ENCODE measurements at places on chromosomes 12 and 14.

GRCh38 chr14:78697341-78697740, 527.2 kb downstream of the NRXN3 start:
- DNase-seq = peak; percentile 32

DNA sequence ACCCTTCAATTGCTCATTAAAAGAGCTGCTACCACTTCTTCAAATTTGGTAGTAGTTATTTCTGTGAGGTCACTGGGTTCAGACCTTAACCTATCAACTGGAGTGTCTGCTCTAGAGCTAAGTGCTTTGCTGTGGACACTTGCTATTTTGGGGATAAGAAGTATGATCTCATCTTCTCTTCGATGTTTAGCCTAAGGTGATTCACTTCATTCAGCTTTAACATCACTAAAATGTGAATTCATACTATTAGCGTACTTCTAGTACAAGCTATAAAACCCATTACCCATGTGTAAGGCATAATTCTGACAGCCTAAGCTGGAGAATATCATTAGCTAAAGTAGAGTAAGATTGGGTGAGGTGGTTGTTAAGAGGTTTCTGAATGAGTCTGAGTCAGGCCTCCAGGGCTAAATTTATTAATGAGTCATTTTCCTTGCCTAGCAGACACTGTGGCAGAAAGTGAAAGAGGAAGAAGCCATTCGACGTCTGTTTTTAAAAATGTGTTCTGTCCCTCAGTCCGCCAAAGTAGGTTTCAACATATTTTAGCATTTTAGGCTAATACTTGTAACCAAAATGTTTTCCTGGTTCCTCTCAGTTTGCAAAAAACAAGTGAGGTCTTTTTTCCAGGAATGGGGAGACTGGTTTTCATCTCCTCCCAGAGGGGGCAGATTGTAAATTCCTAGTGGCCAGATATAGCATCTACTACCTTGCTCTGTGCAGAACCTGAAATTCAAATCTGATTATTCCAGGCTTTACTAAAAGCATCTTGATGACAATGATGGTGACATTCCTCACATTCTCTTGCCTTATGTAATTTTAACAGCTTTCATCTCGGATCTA, 103.6 kb downstream of the SSPN start:
- no peak for DNase-seq

GRCh38 chr14:70140614-70141013, 48.1 kb downstream of the SLC8A3 start:
- DNase-seq = no peak

DNA sequence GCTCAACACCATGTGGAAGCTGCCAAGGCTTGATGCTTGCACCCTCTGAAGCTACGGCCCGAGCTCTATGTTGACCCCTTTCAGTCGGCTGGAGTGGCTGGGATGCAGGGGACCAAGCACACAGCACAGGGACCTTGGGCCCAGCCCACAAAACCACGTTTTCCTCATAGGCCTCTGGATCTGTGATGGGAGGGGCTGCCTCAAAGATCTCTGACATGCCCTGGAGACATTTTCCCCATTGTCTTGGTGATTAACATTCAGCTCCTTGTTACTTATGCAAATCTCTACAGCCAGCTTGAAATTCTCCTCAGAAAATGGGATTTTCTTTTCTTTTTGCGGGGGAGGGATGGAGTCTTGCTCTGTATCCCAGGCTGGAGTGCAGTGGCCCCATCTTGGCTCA, 46.3 kb downstream of the MON2 start:
- DNase-seq = no peak

GRCh38 chr14:102215071-102215470, 75.4 kb downstream of the WDR20 start:
- no peak for DNase-seq

DNA sequence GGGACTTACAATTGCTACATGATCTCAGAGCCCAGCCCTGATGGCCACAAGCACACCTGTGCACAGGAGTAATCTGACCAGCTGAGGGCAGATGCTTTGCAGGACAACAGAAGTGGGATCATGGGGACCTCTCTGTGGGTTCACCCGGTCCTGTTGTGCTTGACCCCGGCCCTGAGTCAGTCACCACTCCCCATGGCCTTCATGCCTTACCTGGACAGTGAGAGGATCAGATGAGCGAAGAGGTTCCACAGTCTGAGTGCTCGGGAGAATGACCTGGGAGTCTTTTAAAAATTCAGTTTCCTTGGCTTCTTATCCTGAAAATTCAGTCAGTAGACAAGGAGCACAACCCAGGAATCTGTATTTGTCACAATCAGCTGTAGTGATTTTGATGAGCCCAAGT, 88.1 kb downstream of the NTF3 start:
- no peak for DNase-seq

DNA sequence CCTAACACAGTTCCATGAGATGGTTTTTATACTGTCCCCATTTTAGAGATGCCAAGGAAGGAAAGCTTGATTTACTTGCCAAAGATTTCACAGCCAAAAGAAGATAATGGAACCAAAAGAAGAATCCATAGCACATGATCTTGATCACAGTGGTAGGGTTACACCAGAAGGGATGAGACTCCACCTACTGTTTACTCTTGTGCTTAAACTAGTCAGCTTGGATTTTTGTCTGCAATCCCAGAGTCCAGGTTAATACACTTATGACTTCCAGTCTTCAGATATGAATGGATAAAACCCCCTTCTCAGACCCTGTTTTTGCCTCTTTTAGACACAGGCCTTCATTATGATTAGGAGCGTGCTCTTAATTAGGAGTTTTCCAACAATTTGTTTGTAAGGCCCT, 454.2 kb downstream of the AEBP2 start:
- DNase-seq = no peak

- DNase-seq = no peak
Observed at GRCh38 chr12:119942386-119942785, 46.6 kb upstream of the BICDL1 start.

DNA sequence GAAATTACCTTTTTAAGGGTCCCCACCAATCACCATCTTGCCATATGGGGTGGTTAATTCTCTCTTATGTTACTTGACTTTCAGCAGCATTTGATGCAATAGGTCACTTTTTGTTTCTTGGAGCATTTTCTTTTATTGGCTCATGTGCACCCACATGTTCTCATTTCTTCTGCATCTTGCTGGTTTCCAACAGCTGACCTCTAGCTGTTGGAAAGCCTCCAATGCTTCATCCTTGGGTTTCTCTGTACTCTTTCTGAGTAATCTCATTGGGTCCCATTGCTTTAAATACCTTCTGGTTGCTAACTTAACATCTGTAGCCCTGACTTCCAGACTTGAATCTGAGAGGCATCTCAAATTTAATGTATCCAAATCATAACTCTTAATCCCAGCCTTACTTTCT, 116.8 kb downstream of the CRADD start:
- no peak for DNase-seq

DNA sequence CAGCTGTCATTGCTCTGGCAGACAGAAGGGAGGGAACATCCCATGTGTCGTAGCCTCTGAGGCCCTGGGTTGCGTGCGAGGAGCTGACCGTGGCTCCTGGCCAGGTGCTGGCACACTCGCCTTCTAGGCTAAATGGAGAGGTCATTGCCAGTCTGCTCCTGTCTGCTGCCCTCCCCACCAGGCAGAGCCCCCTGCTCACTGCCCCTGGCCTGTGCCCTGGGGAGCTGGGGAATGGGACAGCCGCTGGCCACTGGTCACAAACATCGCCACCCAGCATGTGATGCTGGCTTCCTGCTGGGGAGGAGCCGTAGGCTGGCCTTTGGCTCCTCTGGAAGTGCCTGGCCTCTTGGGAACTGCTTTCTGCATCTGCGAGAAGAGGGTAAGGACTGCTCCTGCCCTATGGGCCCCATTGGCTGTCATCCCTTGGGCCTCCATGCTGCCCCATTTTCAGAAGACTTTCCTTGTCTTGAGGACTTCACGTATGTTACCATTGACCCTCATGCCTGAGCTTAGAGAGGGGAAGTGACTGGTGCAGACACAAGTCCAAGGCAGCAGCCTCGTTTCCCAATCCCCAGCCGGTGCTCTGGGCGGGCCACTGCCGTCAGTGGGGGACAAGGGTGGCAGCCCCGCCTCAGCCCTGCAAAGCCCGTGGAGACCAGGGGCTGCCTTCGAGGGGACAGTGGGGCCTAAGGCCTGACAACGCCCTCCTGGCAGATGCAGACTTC, 2.0 kb upstream of the TNFAIP2 start:
- DNase-seq = no peak

GRCh38 chr12:124771462-124772288, 92.0 kb downstream of the SCARB1 start:
- DNase-seq = peak; percentile 66

DNA sequence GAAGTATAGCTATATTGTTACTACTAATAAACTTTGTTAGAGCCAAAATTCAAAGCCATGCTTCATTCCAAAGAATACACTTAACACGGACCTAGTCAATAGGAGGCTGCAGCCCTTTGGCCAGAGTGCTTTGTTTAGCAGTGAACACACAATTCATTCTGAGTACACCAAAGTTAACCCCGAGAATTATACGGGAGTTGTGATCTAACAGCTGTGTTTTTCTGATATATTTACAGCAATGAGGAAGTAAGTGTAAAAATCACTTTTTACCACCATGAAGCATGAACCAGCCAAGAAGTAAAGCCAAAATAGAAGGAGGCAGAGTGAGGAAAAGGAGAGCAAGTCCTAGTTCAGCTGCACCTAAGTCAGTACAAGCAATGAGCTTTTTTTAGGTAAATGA, 156.8 kb upstream of the PDE3A start:
- DNase-seq = no peak

DNA sequence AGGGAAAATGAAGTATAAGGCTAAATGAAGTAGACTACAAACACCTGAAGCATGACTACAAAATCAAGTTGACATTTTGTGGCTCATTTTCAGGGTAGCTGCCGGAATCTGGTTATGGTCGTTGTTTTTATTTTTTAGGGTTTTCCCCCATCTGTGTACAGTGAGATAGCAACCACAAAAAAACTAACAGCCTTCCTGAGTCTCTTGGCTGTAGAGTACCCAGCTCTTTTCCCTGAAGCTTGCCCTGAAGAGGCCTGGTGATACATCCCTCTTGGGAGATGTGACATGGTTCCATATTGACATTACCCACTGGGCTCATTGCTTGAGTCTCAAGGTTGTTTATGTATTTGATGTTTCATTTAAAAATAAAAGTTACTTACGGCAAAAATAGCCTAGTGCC, 424.0 kb downstream of the ZFP36L1 start:
- DNase-seq = no peak

GRCh38 chr12:93146263-93146939, 217.3 kb upstream of the EEA1 start:
- DNase-seq = no peak

- DNase-seq = no peak
Observed at GRCh38 chr12:77510985-77511384, 319.7 kb upstream of the NAV3 start.

DNA sequence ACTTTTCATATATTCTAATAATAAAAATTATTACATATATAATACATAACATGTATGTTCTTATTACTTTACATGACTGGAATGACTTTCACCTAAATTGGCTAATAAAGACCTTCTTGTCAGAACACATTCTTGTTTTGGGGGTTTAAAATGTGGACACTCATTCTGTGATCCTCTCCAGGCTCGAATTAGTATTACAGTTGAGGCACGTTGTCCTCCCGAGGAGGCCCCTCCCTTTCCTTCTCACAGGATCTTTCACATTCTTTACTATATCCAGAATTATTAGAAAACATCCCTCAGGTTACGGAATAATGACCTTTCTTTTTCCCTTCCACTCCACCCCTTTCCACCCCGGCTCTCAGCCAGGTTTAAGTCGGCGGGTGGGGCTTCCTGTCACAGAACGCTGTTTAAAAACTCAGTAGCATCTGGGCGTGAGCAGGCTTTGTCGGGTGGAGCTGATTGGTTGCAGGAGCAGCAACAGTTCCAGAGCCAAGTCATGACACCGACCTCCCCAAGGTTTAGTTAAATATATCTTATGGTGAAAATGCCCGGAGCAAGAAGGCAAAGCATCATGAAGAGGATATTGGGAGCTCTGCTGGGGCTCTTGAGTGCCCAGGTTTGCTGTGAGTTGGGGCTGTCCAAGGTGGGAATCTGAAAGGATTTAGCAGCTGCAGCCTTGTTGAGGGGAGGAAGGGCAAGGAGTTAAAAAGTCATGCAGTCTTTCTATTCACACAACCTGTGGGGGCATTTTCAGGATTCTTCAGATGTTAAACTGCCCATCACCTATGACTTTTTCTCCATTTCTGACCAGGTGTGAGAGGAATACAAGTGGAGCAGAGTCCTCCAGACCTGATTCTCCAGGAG, 396.7 kb upstream of the OR4E1 start:
- DNase-seq = no peak

DNA sequence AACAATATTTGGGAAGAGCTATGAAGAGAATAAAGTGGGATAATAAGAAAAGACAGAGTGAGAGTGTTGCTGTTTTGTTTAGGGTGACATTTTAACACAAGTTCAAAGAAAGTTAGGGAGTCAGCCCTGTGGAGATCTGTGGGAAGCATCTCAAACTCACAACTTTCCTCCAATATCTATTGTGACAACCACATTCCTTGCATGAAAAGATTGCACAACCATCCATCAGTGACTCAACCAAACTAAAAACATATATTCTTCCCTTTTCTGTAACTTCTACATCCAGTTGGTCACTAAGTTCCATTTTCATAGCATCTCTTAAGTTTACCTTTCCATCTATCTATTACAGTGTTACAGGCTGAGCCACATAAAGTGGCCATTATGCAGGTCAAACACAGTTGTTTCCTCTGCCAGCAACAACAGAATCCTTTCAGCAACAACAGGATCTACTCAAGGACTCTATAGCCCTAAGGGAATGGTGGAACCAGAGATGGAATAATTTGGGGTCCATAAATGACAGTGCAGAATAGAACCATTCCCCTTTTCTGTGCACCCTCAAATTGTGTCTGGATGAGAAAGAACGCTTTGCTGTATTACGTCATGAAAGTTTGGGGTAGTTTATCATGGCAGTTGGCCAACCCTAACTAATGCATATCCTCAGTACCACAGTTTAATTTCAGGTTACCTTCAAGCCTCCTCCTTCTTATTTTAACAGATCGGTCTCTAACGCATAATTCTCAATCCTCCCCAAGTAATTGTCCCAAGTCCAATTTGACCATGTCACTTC, 118.8 kb downstream of the ST8SIA1 start:
- DNase-seq = no peak

GRCh38 chr12:128810182-128811127, 13.3 kb downstream of the SLC15A4 start:
- DNase-seq = no peak

- no peak for DNase-seq
Observed at GRCh38 chr12:79309039-79309438, 381.7 kb downstream of the PAWR start.

GRCh38 chr12:5868625-5869295, 76.3 kb downstream of the ANO2 start:
- no peak for DNase-seq

DNA sequence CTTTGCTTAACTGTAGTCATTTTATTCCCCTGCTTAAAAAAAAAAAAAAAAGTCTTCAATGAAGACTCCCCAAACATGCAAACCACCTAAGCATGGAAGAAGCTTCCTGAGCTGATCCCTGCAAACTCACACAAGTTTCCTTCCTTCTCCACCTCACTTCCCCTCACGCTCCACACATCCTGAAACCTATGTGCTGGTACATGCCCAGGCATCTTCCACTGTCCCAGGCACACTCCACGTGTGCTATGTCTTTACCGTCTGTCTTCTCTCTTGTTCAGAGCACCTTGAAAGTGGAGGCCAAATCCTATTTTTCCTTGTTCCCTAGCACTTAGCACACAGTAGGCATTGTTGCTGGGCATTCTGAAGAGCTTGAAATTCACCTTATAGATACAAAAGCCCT, 13.4 kb downstream of the LRIG3 start:
- DNase-seq = no peak
